Activated T-cell treated with anti-CD3 and anti-CD28 coated beads, Interleukin-2, amount 50 U/mL, for 24 hours (primary cell): ENCODE measurements at places on chromosomes 12 and 14.

GRCh38 chr12:88179436-88180014 is 37.4 kb downstream of the TMTC3 start:
- no peak for DNase-seq

- DNase-seq: no peak
Observed at GRCh38 chr12:66755727-66756395, 77.0 kb upstream of the GRIP1 start.

- DNase-seq: no peak
Observed at GRCh38 chr12:115638733-115639647, 638.5 kb downstream of the MED13L start.

- DNase-seq: peak; percentile 43
Observed at GRCh38 chr14:21723431-21724045, 49.9 kb upstream of the OR4E1 start.

DNA sequence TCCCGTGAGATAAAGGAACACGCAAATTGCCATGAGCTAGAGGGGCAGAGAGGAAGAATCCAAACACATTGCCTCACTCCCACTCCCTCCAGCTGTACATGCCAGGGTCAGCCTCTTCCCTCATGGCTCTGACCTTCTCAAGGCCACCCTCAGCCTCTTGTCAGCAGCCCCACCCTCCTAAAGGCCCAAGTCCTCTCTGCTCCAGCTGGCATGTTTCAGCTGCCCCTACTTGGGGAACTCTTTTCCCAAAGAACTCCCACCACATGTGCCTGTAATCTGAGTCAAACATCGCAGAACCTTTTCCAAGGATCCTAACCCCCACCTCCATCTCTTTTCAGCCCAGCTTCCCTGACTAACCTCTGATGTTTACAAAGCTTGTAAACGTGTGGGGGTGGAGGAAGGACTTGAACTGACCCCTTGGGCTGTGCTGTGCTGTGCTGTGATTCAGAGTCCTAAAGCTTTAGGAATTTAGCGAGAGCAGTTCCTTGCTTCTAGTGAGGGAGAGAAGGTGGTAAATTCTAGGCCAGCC is 7.3 kb upstream of the CACNB3 start:
- DNase-seq: no peak

DNA sequence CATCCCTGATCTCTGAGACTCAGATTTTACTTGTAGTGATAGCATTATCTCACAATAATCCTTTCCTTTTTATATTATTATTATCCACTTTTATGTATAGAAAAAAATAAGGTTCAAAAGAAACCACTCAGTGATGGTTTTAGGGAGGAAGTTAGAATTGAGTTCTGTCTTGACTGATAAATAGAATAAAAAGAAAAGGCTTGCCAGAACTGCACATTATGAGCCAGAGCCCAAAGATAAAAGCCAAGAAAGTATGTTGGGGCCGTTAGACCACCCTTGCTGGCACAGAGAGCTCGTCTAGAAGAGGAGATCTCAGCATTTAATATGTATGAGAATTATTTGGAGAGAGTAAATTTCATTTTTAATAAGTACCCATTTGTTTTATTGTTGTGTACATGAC is 103.2 kb downstream of the TSPAN8 start:
- no peak for DNase-seq

- DNase-seq: no peak
Observed at GRCh38 chr14:38404616-38405015, 148.7 kb upstream of the CLEC14A start.

DNA sequence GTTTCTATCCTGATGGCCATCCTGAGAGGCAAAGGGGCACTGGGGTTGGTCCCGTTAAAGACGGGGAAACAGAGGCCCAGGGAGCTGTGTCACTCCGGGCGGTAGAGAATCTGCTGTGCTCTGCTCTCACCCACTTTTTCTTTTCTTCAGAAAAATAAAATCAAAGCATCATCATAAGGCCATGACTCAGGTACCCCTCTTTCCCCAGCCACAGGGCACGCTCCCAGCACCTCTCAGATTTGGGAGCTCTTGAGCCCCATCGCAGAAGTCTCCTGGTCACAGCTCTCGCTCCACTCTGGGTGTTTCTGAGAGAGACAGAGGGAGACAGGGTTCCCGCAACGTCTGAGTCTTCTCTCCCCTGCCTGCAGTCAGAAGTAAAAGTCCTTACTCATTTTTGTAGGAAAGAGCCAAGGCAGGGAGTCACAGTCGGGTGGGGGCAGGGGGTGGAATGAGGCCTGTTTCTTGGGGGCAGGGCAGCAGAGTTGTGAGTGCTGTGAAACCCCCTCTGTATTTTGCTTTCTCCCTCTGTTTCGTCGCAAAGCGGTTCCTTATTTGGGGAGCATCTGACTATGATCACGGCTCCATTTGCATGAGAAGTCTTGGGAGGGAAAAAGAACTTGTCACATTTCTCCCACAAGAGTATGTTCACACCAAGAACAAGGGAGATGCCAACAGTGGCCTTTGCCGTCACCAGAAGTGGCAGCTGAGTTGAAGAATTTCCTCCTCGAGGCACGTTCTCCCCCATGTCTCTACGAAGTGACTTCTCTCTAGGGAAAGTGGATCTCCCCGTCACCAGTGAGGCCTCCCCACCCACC is 139.0 kb downstream of the BCL11B start:
- DNase-seq: no peak

DNA sequence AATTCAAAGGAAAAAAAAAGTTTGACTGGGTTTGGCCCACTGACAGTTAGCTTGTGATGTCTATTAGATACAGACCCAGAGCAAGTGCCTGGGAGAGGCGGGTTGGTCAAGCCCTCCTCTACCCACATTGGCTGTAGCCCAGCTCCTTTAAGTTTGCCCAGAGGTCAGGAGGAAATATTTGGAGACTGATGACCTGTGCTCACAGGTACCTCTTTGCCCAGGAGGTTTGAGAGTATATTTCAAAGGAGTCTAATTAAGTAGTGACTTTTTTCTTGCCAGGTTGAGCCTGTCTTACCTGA is 21.8 kb upstream of the PDE1B start:
- DNase-seq: no peak

DNA sequence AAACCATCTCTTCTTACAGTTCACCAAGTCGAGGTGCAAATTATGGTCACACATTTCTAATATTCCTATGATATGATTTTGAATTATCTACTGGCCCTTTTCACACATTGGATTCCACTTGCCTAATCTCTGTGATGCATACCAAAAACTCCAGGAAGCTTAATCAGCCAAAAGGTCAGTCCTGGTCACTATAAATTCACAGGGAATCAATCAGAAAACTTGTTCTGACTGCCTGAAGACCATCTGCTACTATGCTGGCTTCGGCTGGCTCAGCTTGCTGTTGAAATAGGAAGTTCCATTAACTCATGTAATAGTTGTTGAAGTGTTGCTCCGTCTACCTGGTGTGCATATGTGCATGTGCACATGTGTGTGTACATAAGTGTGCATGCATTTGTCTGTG is 142.8 kb upstream of the FLRT2 start:
- DNase-seq: no peak

- DNase-seq: peak; percentile 33
Observed at GRCh38 chr14:91363776-91364523, 53.7 kb downstream of the CCDC88C start.

GRCh38 chr12:25761356-25761755 is 197.1 kb upstream of the RASSF8 start:
- no peak for DNase-seq

DNA sequence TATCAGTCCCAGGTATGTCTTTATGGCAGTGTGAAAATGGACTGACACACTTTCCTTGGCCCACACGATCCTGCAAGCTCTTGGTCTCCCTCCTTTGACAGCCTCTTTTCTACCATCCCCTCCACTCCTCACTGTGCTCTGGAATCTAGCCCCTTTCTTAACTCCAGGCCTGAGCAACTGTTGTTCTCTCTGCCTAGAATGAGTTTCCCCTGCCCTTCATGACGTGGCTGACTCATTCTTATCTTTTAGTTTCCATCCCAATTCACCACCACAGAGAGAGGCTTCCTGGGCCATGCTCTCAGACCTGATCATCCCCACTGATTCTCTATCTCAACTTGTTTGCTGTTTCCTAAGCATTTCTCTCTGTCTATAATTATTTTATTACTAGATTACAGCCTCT is 157.4 kb upstream of the HMGA2 start:
- DNase-seq: no peak

GRCh38 chr14:104794631-104794992 is 936 bp downstream of the AKT1 start:
- peak; percentile 53 for DNase-seq

DNA sequence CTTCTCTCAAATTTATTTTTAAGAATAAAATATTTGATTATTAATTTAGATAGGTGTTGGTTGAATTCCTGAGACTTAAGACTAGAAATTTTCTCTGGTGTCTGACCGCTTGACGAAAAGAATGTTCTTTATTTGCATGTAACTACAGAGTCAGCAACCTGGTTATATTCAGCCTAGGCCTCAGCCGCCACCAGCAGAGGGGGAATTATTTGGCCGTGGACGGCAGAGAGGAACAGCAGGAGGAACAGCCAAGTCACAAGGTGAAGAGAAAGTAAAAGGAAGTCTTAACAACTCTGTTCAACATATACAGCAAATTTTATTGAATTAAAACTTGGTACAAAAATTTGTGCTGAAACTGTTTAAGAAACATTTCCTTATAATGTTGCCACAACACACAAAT is 5.2 kb downstream of the PIWIL1 start:
- DNase-seq: no peak

GRCh38 chr12:20403230-20403629 is 34.9 kb downstream of the PDE3A start:
- no peak for DNase-seq
